Fibroblast of skin of left quadriceps (primary cell): ENCODE measurements at places on chromosomes 3 and 15.

GRCh38 chr3:59245300-59245858 lies 195.6 kb upstream of the CFAP20DC start:
- DNase-seq = no peak

- DNase-seq = no peak
These were observed 89.7 kb downstream of the GMNC start for GRCh38 chr3:190772831-190773230.

DNA sequence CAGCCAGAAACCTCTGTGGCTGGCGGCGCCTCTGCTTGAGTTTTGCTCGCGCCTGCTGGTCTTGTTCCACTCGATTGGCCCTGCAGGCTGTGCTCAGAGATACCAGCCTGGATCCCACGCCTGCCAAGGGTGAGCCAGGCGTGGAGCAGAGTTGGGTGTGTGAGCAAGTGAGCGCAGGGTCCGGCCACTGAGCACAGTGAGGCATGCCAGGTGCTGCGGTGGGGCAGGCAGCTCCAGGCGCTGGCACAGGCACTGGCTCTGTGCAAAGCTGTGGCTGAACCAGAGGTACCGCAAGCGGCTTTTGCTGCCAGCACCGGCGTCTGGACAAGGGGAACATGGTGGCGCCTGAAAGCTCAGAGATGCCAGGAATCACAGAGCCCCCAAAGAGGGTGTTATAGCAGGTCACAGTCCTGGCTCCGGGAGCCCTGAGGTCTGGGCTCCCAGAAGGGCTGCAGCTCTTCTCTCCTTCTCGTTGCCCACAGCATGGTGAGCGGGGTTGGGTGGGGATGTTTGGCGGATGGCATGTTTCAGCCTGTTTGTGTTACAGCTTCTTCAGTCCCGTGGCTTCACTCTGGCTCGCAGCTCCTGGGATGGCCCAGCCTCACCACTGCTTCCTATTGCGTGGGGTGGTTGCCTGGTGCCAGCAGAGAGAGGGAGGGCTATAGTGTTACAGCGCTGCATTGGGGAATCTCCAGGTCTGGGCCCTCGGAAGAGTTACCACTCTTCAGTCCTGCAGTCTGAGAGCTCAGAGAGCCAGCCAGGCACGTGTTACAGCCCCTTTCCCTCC lies 73.9 kb downstream of the NR1D2 start:
- DNase-seq = no peak

DNA sequence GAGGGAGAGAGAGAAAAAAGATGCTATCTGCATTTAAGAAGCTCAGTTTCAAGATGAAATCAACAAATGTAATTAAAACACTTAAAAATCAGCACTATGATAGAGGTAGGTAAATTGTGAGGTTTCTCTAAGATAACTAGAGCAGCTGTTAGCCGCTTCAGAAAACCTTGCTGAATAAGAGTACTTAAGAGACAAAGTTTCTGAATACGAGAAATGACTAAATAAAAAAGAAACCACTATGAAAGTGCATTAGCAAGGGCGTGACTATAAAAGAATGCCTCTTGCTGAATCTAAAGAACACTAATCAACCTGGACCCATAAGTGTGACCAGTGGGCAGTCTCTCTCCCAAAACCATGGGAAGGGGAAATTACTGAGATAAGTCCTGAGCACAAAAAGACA lies 41.8 kb downstream of the IQCB1 start:
- no peak for DNase-seq

- DNase-seq = peak; percentile 90
These were observed 30.2 kb upstream of the ZNF609 start for GRCh38 chr15:64430000-64430735.

GRCh38 chr3:87088430-87088992 lies 97.6 kb upstream of the VGLL3 start:
- no peak for DNase-seq

DNA sequence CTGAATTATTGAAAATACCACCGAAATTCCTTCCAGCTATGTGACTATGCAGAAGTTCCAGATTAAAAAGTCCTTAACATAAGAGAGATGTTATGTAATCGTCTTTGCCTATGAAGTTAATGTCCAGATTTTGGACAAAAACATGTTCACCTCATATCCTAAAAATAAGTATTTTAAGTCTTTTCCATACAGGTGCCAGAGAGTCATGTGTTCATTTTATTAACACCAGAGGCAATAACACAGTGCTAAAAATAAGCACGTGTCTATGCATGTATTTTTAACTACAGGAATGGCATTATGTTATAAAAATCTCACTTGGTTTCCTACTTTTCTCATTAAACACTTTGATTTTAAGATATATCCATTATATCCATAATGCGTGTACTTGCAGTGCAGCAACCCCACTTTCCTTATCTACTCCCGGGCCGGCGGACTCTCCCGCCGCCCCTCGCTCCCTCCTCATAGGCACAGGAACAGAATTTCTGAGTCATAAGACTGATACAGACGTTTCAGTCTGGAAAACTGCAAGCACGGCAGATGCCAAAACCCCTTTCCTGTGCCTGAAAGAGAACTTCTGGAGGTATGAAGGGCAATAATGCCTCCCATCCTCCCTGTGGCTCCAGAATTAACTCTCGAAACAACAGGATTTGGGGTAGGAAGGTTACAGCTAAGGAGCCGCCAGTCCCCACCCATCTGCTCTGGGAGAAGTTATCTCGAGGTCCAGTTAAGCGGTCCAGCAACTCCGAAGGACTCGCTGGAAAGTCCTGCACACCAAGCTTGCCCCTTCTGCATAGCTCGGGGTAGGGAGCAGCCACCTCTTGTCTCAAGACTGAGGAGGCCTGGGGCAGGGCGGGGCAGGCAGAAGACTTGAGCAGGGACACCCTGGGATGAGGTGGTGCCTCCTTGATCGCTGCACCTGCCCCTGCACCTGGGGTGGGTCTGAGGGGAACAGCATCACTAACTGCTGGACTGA lies 22.3 kb upstream of the PSTPIP1 start:
- no peak for DNase-seq

- DNase-seq = no peak
These were observed 28.8 kb upstream of the SLC41A3 start for GRCh38 chr3:126112531-126113237.

- DNase-seq = no peak
These were observed 31.6 kb downstream of the PYDC2 start for GRCh38 chr3:191492601-191493000.

GRCh38 chr3:169256796-169257522 lies 406.6 kb downstream of the MECOM start:
- DNase-seq = no peak

- no peak for DNase-seq
These were observed 162.9 kb downstream of the VGLL4 start for GRCh38 chr3:11480663-11481298.

- DNase-seq = no peak
These were observed 26.4 kb upstream of the LAMP3 start for GRCh38 chr3:183188895-183189462.

DNA sequence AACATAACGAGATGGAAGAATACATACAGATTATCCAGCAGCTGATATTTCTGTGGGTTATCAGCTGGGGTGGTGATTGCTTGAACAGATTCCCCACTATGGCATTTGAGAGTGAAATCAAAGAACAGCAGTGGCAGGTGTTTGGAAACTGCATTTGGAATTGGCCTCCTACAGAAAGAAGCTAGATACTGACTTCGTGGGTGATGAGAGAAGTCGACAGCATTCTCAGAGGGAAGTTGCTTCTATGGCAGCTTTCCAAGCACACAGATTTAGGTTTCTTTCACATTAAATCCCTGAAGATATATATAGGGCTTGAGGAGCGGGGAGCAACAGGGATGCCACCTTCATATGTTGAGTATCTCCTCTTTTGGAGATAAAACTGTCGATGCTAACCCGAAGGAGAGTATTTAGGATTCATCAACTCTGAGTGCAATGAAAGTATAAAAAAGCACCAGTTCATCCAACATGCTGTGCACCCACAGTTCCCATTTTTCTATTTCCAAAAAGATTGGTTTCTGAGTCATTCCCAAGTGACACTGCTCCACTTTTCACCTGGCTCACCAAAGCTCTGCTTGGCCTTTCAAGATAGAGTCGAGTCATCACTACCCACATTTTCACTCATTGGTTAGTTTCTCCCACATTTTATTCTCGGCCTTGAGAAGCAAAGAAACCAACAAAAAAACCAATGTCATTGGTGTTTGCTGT lies 579.8 kb upstream of the SUCLG2 start:
- DNase-seq = no peak

- DNase-seq = no peak
These were observed 3.4 kb downstream of the IL20RB start for GRCh38 chr3:136960838-136961836.

- DNase-seq = no peak
These were observed 27.8 kb downstream of the DCAF1 start for GRCh38 chr3:51471775-51472652.

DNA sequence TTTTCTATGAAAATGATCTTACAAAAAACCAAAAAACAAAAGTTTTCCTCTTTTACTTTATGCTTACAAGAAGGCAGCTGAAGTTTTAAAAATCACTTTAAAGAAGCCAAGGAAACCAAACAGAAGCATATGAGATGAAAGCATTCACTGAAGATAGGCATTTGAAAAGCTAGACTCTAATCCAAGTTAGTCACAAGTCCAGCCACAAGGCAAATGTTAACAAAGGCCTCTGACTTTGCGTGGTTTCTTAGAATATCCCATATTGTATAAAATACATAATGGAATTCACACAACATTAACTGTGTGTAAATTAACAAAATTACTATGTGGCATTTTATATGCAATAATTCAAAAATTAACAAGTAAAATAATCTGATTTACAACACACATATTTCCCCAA lies 17.7 kb downstream of the MRPL3 start:
- DNase-seq = no peak

DNA sequence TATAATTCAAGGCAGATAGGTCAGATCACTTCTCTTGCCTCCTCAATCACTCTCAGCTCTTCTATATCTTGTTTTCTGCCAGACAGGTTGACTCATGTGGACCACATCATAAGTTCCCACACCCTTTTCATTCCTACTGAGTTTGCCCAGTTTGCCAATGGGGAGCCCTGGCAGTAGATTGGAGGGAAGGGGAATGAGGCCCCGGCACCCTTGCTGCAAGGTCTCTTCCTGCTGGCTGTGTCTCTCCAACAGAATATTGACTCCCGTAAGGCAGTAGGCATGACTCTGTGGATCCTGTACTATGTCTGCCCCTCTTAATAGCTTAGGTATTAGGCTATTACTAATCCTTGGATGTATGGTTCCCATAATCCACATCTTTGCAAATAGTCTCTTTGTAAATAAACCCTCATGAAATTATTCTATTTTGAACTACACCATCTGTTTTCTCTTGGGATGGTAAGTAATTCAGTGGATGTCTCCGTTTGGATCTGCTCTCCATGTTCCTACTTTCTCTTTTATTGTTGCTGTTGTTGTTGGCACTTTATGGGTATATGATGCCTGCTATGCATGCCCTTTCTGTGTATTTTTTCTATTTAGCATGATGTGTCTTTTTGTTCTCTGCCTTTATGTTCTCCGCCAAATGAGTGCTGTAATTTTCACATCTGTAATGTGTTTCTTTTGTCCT lies 65.5 kb upstream of the DCBLD2 start:
- DNase-seq = no peak

DNA sequence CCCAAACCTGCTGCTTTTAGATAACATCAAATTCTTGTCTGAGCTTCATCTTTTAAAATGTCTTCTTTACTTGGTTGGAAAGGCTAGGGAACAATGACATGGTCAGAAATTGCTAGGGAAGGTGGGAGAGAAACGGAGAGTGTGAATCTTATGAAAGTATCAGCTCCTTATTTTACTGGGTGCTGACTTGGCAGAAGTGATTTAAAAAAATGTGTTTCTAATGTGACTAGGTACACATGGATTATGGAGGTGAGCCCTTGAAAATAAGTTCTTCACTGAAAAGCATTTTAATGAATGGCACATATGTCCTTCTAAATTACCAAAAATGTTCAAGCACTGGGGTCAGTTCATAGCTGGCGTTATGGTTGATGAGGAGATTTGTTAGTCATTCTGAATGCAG lies 54.0 kb upstream of the PPARG start:
- DNase-seq = no peak

DNA sequence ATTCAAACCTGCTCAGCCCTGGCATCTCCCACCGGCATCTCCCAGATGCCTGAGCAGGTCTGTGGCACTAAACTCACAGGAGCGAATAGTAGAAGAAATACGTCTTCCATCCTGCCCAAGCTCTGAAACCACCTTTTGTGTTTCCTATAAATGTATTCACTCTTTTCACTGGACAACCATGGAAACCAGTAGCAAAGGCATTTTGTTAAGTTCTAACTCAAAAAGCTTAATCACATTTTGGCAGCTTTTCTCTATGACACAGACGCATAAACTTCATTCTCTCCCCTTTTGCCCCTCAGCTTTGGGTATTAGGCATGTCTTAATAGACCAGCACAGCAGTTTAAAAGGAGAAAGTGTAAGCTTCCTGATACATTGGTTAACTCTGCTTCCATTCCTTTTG lies 24.5 kb upstream of the ARNT2 start:
- DNase-seq = no peak
